ENCODE measurements at places on chromosomes 6 and 20.

GRCh38 chr20:32779500-32780211, 17.5 kb downstream of the DNMT3B start:
- DNase-seq, result peak; percentile 6

- DNase-seq, result no peak
Measured at GRCh38 chr6:72621291-72622093, at the start of gene KCNQ5. Gene KCNQ5, plus strand, starts transcription at chr6:72622064.

DNA sequence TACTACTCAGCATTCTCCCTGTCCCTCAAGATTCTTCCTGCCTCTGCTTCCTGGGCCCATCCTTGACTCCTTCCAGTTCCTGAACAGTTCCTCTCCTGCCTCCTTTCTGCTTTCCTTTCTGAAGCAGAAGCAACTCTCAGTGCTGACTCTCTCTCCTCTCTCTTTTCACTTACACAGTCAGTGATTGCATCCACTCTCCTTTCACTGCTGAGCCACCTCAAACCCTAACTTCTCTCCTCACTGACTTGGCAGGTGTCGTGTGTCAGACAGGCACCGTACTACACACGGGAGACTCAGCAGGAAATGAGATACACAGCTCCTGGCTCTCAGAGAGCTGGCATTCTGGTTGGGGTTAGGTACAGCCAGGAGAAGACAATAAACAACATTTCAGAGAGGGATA, 5.6 kb downstream of the ABHD16A start:
- DNase-seq, result no peak

GRCh38 chr6:33766921-33767907, 20.5 kb upstream of the IP6K3 start:
- DNase-seq, result no peak

DNA sequence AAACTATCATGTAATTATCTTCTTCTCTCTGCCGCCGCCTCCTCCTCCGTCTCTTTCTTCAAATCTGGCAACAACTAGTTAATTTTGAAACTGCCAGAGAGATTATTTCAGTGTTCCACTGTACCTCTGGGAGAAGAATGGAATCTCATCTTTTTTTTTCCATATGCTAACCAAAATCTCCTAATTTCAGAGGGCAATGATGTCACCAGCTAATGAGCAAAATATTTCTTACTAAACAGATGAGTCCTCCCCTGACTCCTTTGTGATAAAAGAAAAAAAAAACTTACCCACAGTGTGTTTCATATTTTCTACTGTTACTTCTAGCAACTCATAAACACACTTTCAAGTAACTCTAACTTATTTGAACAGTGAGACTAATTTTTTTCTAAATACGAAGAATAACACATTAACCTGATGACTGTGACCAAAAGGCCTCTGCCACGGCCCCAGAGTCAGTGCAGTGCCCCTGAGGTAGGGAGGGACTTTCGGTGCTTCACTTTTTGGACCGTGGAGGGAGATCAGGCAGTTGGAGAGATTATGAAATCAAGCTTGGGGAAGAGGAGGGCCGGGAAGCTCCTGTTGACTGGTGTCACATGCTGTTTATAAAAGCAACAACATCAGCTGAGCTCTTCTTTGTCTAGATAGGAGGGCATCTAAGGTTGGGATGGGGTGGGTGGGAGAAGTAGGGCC, 159.6 kb downstream of the SASH1 start:
- no peak for DNase-seq

DNA sequence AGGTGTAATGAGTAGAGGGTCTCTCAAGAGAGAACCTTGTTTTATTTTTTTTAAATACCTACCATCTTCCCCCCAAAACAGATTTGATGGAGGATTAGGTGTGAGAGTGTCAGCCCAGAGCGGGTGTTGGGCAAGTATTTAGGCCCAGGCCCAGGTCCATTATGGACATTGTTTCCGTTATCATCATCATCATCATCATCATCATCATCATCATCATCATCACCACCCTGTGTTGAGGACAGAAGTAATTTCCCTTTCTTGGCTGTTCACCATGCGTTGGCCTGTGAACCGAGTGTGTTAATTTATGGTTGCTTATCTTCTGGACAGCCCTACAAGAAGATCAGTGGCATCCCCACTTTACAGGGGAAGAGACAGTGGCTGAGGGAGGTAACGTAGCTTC, 28.6 kb downstream of the PSMF1 start:
- no peak for DNase-seq

GRCh38 chr6:108434222-108434621, 126.5 kb upstream of the FOXO3 start:
- no peak for DNase-seq
